ENCODE measurements at places on chromosomes 6 and 20.

GRCh38 chr6:77341058-77341986 lies 122.0 kb downstream of the HTR1B start:
- DNase-seq = no peak

- no peak for DNase-seq
Measured at GRCh38 chr6:106736502-106736901, 107.1 kb downstream of the QRSL1 start.

DNA sequence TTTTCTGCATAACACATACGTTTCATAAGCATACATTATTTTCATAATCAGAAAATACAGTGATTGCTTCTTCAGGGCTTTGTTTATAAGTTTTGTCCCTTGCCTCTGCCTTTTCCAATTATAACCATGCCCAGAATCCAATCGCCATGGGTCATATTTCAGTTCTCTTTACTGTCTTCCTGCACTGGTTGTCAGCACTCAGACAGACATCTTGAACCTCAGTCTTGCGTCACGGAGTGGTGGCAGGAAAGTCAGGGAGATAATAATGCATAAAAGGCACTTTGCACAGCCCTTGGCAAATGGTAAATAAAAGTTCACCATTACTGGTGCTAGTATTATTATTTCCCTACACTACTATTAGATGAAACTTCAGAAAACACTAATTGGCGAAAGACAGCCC lies 7.2 kb downstream of the KIF16B start:
- no peak for DNase-seq

DNA sequence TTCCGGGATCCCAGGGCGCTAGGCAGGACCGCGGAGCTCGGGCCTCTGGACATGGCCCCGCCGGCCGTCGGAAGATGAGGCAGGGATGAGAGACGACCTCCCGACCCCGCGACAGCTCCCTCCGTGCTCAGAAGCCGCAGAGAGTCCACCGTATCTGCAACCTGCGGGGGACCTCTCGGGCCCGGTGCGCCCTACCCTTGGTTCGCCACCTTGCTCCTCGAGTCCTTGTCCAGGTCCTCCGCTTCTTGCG lies 301 bp downstream of the PPP1R3D start:
- DNase-seq = no peak

DNA sequence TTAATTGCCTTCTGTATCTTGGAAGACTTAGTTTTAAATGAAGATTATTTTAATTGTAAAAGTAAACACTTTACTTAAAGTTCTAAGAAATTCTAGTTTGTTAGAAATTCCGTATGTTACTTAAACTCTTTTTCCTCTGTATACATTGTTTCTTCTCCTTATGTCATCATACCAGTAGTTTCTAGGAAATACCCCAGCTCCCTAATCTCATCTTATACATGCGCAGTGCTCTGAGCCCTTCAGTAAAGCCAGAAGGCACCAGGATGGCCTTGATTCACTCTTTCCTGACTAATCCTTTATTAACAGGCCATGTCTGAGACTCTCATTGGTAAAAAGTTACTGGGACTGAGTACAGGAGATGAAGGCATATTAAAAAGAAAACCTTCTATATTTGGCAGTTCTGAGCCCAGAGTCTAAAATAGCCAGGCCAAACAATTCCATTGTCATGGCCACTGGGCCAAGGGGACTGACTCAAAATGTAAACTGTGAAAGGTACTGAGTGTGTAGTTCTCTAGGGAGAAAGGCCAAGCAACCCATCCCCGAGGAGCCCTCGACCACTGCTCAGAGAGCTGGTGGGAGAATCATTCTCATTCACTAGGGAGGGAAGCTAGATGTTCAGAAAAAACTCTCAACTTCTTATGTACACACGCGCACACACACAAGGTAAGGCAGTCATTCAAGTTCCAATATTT lies 25.0 kb downstream of the SLC22A1 start:
- DNase-seq = no peak

- DNase-seq = no peak
Measured at GRCh38 chr6:90610301-90610750, 23.5 kb upstream of the MAP3K7 start.

DNA sequence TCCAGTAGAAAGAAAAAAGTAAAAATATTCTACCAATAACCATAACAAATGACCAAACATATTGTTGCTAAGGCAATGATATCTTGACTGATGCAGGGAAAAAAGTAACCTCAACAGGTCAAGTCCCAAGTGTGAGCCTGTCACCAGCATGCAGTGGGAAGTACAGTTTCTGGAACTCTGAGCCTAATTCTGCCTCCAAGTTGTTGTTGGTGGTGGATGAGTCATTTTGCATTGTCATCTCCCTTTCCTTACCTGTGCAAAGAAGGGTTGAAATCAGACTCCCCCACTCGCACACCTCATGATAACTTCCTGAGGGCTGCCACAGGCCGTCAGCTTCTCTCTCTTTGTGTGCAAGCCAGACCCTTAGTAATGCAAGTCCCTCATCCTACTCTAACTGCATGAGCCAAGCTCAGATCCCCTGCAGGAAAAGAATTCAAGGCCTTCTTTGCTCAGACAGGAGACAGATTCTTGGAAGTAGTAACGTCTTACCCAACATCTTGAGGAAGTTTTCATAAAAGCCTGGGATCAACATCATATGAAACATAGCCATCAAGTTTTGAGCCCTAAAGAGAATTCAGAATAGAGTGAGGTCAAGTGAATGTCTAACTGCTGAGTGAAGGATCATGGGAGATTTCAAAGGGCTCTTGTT lies 207.6 kb upstream of the FOXA2 start:
- no peak for DNase-seq

GRCh38 chr6:105641504-105641903 lies 238.6 kb upstream of the PREP start:
- DNase-seq = no peak

- DNase-seq = no peak
Measured at GRCh38 chr6:125262016-125263013, 39.5 kb downstream of the HDDC2 start.

GRCh38 chr6:38555606-38556005 lies 84.1 kb downstream of the BTBD9 start:
- no peak for DNase-seq

DNA sequence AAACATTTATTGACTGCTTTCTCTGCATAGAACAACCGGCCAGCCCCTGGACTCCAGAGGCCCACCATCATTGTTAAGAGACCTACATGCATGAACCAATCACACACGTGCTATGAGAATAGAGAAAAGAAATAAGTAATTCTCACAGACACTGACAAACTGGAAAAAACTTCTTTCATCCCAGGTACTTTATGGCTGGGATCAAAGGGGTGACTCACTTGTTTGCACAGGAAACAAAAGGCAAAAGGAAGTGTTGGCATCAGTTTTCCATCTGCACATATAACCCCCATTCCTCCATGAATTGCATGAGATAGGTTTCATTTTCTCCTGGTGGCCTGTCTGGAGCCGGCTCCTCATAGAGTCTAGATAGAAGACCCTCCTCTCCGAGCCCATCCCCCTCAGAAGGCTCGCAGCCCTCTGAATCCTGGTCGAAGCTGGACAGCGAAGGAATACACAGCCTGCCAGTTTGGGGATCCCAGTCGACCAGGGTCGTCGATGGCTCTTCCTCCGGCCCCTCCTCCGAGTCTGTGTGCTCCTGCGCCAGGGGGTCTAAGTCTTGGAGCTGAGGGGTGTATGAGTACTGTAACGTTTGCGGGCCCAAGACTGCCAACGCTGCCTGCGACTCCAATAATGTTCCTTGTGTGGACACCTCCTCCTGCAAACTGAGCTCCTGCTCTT lies 43.3 kb downstream of the IL20RA start:
- no peak for DNase-seq

- DNase-seq = no peak
Measured at GRCh38 chr6:30113003-30113759, at the start of gene TRIM31. Gene TRIM31 (minus strand): TSS chr6:30113090. CDS start chr6:30112805, 285 bp downstream.

DNA sequence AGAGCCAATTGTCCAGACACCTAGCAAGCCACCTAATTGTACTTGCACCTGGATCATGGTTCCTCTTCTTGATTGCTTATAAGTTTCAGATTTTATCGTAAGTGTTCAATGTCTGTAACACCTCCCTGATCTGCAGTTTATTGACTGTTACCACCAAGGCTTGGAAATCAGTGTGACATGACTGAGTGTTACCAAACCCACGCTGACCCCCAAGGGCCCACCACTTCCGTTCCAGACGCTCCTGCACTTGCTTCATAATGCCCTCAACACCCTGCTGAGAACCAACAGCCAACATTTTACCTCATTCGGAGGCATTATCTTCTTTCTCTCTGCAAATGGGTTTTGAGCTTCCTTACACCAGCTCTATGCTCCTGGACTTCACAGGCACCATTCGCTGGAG lies 6.3 kb downstream of the CCR6 start:
- no peak for DNase-seq

DNA sequence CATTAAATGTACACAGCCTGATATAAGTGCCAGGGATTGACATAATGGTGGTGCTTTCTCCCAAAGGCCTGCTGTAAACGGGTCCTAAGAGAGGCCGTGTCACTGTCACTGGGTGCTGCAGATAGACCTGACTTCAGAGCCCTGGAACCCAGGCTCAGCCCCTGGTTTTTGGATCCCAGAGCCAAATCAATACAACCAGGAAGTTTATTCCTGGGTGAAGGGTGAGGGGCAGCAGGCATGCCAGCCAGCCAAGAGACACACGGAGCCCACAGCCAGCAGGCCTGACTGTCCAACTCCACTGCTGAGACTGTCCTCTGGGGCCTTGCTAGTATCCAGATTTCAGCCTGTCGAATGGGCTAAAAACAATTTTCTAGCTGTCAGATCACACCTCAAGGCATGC lies 12.8 kb upstream of the ARMC12 start:
- DNase-seq = no peak

DNA sequence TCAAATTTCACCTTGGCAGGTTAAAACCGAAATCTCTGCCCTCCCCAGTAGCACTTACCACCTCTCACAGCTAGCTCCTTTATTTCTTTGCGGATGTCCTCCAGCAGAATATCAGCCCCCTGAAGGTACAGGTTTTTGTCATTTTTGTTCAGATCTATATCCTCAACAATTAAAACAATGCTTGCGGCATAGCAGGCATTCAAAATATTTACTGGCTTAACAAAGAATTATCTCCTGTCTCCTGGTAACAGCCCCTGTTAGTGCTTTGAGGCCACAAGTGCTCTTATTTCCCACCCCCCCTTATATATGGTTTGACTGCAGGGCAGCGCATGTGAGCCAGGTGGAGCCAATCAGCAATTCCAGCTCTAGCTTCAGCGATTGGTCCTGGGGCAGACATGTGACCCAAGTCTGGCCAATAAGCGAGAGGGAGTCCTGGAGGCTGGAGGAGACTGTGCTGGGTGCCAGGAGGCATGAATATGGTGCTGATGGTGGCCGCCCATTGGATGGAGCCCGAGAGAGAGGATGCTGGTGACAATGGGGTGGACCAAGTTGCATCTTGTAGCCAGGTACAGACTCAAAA lies 21.0 kb downstream of the SULF2 start:
- no peak for DNase-seq

- no peak for DNase-seq
Measured at GRCh38 chr6:158568549-158568948, 8.7 kb downstream of the TMEM181 start.

- no peak for DNase-seq
Measured at GRCh38 chr6:2264932-2265331, 19.5 kb upstream of the GMDS start.

DNA sequence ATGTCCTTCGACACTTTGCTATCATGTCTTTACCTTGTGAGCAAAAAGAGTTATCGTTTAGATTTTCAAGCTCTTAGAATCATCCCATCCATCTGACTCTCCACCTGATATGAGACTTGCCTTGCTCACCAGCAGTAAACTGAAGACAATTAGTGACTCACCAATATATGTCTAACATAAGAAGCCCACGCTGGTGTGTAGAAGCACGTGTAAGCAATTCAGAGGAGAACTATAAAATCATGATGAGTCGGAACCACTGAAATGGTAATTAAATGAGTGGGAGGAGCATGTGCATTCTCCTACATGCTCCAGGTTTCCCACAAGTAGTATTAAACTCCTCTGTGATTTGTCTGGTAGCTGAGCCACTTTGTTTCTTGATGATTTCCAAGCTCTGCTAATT lies 181.6 kb upstream of the RNF217 start:
- no peak for DNase-seq

- no peak for DNase-seq
Measured at GRCh38 chr6:41286544-41287346, at the start of gene TREM1. Gene TREM1 (minus strand): TSS chr6:41286682. CDS start chr6:41286655, 27 bp downstream.

- DNase-seq = no peak
Measured at GRCh38 chr6:111503660-111504059, 20.6 kb upstream of the REV3L start.

- no peak for DNase-seq
Measured at GRCh38 chr6:33845031-33845745, 41.4 kb upstream of the MLN start.

DNA sequence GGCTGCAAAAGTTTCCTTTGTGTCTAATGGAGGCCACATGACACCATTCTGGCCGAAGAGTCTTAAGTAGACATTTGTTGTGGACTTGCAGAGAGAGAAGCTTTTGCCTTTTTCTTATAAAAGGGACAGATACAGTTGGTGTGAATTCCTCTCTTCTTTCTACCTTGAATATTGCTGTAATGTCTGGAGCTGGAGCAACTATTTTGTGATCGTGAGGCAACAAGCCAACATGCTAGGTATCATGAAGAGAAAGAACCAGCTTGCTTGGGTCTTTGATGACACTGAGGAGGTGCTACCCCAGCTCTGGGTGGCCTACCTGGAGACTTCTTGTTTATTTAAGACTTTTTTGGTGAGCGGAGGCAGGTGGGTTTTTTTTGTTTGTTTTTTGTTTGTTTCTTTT lies 16.3 kb upstream of the SYNJ2 start:
- DNase-seq = no peak

- no peak for DNase-seq
Measured at GRCh38 chr6:19712012-19712688, 125.0 kb upstream of the ID4 start.

GRCh38 chr20:25543068-25543467 lies 42.3 kb downstream of the NINL start:
- no peak for DNase-seq

- no peak for DNase-seq
Measured at GRCh38 chr6:89536231-89536630, 102.3 kb downstream of the LYRM2 start.

GRCh38 chr6:68544450-68544849 lies 90.6 kb upstream of the ADGRB3 start:
- DNase-seq = no peak

GRCh38 chr6:125375821-125376220 lies 74.1 kb upstream of the HDDC2 start:
- no peak for DNase-seq

DNA sequence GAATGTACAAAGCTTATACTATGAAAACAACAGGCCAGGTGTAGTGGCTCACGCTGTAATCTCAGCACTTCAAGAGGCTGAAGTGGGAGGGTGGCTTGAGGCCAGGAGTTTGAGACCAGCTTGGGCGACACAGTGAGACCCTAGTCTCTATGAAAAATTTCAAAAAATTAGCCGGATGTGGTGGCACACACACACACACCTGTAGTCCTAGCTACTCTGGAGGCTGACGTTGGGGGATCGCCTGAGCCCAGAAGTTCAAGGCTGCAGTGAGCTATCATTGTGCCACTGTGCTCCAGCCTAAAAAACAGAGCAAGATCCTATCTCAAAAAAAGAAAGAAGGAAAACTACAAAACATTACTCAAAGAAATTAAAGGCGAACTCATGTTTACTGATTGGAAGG lies 7.3 kb upstream of the ASF1A start:
- DNase-seq = no peak

- no peak for DNase-seq
Measured at GRCh38 chr20:34538671-34539123, 19.8 kb upstream of the MAP1LC3A start.
